ENCODE measurements at places on chromosomes 2 and 18.

DNA sequence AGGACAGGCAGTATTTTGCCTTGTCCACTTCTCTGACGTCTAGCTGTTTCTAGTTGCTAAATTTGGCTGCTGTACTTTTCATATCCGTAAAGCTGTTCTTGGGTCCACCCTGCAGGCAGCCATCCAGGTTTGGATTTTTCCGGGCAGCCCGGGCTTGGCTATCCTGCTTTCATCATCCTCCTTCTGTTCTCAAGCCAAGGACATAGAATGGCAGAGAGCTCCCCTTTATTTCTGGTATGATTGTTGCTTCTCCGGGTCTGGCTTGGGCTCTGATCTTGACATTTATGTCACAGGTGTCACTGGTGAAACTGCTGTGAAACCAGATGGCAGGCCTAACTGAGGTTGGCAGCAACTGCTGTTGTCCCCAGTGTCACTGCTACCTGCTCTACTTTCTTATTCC, 35.5 kb downstream of the SCN2A start:
- DNase-seq, result no peak

DNA sequence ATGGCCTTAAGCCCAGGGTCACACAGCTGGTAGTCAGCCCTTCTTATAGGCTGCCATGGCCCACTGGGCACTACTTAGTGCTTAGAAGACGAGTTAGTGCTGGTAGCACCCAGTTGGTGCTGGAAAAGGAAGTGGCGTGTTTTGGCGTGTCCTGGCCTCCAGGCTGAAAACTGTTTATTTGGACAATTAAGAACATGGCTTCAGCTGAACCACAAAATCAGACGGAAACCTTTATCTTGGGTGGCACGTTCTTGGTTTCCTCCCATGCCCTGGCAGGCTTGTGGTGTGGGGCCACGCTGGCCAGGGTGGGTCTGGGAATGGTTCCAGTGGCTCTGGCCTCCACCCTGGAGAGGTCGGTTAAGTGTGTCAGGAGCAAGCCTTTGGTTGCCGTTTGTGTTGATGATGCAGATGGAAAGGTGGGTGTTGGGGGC, 141.5 kb upstream of the HAAO start:
- DNase-seq, result no peak

- DNase-seq, result no peak
These were observed 1055.5 kb upstream of the KLHL29 start for GRCh38 chr2:22329211-22330154.

DNA sequence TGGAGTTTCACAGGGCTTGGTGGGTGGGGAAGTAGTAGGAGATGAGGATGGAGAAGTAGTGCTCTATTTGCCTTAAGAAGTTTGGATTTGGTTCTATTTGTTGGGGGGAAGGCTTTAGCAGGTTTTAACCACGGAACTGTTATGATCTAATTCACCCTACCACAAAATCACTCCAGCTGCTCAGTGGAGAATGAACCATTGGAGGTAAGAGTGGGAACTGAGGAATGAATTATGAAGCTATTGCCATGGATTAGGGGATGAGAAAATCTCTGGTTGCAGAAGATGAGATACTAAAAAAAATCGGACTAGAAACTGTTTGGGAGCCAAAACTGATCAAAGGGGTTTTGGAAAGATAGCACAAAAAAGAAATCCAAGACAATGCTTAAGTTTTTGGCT, 488.9 kb downstream of the DLGAP1 start:
- DNase-seq, result no peak

DNA sequence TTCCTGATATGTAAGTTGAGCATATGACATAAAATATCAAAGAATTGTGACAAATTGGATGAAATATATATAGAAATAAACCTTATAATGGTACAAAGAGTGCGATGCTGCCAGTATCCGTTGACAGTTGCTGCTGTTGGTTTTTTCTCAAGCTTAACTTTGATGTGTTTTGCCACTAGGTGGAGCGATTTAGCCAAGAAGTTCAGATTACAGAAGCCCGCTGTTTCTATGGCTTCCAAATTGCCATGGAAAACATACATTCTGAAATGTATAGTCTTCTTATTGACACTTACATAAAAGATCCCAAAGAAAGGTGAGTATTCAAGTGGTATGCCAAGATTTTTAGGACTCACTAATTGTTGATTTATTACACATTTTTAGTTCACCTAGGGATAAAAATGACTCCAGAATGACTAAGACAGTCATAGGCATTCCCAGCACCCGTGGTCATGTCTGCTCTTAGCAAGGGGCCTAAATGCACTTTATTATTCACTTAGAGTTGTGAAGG, 2.1 kb downstream of the RRM2 start:
- DNase-seq, result peak; percentile 15

Measured in NCI-H1436 treated with DMSO at 0.1 percent for 48 hours (cell line).